ENCODE measurements at places on chromosomes 2 and 18.

DNA sequence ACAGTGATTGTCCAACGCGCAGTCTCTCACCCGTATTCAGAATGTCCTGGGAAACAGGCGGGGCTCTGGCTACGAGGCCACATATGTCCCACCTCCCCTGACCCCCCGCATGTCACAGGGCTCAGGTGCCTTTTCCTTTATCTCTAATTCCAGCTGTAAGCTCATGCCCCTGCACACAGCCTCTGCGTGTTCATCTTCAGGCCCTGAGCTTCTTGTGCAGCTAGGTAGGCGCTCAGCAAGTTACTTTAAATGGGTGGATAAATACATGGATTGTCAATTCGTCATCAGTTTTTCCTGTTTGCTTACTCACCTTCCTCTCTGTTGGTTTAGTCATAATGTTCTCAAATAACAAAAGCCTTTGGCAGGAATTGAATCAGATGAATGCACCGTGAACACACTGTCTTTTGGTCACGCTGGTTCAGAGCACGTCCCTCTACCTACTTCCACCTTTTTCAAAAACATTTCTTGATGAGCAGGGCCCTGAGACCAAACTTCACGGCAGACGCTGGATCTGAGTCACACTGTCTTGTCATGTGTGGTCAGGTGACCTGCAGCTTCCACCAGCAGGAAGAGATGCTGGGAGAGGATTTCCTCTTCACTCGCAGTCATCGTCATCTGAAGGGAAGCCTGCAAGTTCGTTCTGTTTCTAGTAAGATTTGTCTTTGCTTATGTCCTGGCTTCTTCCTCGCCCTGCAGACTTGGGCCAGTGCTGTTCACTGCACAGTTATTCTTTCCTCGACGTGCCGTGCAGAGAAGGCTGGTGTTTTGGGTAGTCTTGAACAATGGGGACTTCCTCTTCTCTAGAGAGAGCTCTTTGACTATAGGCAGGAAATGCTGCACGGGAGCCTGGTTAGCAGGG lies 138.1 kb downstream of the PTGR3 start:
- peak; percentile 62 for DNase-seq

GRCh38 chr2:74632209-74632938 lies 15.8 kb downstream of the M1AP start:
- no peak for DNase-seq

DNA sequence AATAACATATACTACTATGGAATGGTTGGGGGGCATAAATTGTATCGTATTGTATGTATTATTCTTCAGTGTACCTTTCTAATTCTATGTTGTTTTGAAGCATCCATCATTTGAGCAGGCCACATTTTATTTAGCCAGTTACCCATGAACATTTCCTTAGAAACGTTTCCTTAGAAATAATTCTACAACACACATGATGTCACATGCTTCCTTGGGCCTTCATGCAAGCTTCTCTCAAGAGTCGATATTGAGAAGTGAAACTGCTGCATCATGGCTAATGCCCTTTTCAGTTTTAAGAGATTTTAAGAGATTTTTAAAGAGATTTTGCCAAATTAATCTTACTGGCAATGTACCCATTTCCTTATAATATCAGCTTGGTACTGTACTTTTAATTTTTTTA lies 63.9 kb downstream of the ALPK2 start:
- no peak for DNase-seq

GRCh38 chr2:141331127-141331526 lies 799.7 kb downstream of the LRP1B start:
- no peak for DNase-seq

DNA sequence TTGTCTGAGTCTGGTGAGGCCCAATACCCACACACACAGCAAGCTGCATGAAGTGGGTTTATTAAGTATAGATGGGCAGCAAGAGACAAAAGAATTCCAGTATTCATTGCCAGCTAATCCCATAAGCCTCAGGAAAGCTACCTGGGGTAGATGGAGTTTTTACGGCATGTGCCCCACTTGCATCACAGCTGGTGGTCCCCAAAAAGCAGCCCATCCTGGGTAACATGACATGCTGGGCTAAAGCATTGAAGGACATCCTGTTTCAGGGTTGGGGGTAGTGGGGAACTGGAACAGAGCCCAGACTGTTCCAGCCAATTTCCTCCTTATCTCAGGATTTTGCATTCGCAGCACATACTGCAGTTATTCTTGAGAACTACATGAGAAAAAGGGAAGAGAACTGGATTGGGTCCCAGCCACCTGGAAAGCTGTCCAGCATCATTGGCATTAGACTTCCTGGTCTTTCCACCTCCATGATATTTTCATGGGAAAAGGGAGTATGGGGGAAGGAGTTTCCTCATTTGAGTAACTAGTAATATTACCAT lies 240.1 kb upstream of the MMADHC start:
- DNase-seq: no peak

GRCh38 chr2:177211576-177212105 lies 953 bp upstream of the HNRNPA3 start:
- DNase-seq: no peak

DNA sequence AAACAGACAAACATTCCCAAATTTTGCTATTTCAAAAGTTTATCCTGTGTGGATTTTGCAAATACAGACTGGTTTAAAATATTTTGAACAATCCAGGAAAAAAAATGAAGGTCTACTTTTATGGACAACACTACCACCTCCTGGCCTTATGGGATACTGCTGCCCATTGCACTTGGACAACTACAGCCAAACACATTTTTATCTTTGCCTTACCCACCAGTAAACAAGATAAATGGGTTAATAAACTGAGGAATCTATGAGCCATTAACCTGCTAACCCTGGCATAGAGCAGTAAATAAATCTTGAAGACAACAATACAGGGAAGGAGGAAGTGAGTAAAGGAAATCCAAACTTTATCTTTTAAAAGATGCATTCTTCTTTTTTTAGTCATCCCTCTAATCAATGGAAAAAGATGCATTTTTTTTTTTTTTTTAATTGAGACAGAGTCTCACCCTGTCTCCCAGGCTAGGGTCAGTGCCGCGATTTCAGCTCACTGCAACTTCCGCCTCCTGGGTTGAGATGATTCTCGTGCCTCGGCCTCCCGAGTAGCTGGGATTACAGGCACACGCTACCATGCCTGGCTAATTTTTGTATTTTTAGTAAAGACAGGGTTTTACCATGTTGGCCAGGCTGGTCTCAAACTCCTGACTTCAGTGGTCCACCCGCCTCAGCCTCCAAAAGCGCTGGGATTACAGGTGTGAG lies 2.1 kb upstream of the SPIRE1 start:
- peak; percentile 22 for DNase-seq

GRCh38 chr2:111627256-111627655 lies 256.7 kb downstream of the ANAPC1 start:
- DNase-seq: no peak
